ENCODE measurements at places on chromosomes 1 and 21.

- no peak for DNase-seq
Observed at GRCh38 chr1:25433389-25434186, 2.9 kb downstream of the MACO1 start.

GRCh38 chr1:199945591-199945990 is 81.9 kb upstream of the NR5A2 start:
- DNase-seq: no peak

- no peak for DNase-seq
Observed at GRCh38 chr1:178504286-178504685, 7.5 kb upstream of the CLEC20A start.

GRCh38 chr1:2911421-2912178 is 109.7 kb upstream of the ACTRT2 start:
- no peak for DNase-seq

DNA sequence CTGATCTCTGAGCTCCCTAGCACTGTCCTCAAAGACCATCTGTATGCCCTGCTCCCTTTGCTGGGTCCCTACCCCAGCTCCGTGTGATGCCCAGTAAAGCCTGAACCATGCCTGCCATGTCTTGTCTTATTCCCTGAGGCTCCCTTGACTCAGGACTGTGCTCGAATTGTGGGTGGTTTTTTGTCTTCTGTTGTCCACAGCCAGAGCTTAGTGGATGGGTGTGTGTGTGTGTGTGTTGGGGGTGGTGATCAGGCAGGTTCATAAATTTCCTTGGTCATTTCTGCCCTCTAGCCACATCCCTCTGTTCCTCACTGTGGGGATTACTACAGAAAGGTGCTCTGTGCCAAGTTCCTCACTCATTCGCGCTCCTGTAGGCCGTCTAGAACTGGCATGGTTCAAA is 5.7 kb downstream of the GSTM5 start:
- no peak for DNase-seq

DNA sequence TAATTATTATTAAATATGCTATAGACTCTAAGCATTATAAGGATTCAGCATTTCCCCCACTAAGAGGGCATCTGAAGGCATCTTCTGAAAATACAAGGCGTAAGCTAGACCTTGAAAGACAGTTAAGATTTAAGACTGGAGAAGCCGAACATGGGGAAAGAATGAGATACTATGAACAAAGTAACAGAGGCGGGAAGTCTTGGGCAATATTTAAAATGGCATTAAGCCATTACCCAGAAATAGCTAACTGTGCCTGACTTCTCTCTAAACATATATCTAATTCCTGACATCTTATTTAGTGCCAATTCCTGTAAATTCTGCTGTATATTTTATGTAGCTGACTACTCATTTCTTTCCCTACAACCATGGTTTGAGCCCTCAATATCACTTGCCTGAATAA is 20.9 kb downstream of the DPH5 start:
- no peak for DNase-seq

DNA sequence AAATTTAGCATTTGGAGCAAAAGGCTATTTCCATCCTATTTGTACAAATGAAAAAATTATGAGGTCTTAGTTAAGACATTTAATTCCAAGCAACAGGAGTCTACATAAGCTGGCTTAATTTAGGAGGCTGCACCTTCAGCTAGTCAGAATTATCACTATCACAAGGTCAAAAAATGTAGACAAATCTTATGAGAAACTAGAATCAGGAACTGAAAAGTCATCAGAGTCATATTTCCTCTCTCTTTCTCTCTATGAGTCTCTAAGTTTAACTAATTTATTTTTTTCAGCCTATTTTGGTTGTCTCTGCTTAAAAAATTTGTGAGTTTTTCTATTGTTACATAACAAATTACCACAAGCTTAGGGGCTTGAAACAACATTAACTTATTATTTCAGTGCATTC is 807.1 kb upstream of the PRMT6 start:
- DNase-seq: no peak

GRCh38 chr1:110176299-110176956 is 26.1 kb downstream of the SLC6A17 start:
- DNase-seq: no peak

- DNase-seq: no peak
Observed at GRCh38 chr1:51423073-51423821, 92.9 kb upstream of the TTC39A start.

GRCh38 chr21:41459884-41460534 is 34.0 kb downstream of the MX1 start:
- DNase-seq: no peak

DNA sequence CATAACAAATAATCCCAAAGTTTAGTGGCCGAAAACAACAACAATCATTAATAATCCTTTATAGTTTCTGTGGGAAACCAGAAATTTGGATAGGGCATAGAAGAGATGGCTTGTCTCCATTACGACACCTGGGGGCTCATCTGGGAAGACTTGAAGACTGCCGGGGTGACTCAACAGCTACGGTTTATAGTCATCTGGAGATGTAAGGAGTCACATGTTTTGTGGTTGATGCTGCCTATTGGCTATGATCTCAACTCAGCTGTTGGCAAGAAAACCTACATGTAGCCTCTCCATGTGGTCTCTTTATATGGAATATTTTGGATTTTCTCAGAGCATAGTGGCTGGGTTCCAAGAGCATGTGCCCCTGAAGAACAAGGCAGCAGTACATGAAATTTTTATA is 29.3 kb upstream of the TSPAN2 start:
- no peak for DNase-seq

DNA sequence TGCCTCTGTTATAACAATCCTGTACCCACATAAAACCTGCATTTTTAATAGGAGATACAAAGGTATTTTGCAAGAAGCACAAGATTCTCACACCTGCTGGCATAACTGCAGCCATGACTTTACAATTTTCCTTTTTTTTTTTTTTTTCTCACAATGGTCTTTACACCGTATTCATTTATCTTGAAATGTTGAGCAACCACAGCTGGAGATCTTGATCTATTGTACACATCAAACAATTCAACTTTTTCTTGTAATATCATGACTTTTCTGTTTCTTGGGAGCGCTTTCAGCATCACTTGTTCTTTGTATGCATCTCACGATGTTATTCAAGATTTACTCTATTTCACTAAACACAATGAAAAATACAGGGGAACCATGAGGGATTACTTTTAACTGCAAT is 651.4 kb downstream of the KCNT2 start:
- DNase-seq: no peak

All from D721Med (cell line).